ENCODE measurements at places on chromosomes 7 and 10. TPM values are rescaled to one million over a fixed set of nuclear protein-coding genes. Genes with fewer than 3 reads are reported as not detected.

GRCh38 chr10:70186090-70186489, 15.8 kb upstream of the SAR1A start:
- DNase-seq, result no peak

- no peak for DNase-seq
Observed at GRCh38 chr10:130799532-130799931, 512.0 kb downstream of the TCERG1L start.

DNA sequence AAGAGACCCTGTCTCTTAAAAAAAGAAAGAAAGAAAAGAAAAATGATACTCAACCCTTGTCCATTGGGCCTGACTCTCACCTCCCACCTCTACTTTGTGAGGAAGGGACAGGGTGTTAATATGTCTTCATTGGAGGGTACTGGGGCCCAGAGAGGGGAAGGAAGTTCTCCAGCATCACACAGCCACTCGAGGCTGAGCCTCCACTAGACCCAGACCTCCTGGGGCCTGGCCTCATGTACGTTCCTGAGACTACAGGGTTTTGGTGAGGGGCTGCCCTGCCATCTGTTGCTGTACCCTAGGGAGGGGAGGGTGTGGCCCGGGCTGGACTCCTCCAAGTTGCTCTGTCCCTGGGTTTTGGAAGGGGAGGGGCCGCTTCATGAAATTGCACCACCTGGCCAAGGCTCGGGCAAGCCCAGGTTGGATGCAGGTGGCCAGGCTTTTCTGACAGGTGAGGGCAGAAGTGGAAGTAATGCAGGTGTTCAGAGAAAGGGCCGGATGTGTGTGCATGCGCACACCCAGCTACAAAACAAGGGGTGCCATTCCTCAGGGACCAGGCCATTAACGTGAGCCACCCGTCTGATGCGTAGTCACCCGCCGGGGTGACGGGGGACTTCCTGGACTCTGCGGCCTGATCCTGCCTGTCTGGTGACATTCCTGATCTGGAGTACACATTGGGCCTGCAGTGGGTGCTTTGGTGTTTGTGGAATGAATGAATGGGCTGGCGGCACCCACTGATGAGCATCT, 21.7 kb downstream of the GTF2IRD1 start:
- no peak for DNase-seq

- peak; percentile 78 for DNase-seq
Observed at GRCh38 chr10:69449841-69450240, 1.4 kb upstream of the TSPAN15 start.

- DNase-seq, result no peak
Observed at GRCh38 chr7:107874605-107875446, 16.2 kb upstream of the DLD start.

- DNase-seq, result peak; percentile 73
Observed at GRCh38 chr10:126387041-126387921, 996 bp downstream of the ADAM12 start.

DNA sequence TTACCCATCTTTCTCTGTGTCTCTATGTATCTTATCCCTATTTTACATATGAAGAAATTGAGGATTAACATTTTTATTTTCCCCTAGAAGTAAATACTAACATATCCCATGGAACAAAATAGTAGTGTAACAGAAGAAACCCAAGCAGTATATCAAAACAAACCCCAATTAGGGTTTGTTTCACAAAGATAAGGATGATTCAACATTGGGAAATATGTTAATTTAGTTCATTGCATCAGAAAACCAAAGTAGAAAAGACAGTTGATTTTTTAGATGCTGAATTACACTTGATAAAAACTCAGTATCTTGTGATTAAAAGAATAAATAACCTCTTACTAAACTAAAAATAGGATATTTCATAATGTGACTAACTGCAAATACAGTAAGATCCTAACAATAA, 87.8 kb downstream of the GLCCI1 start:
- no peak for DNase-seq

- no peak for DNase-seq
Observed at GRCh38 chr10:17984056-17984455, 32.3 kb downstream of the SLC39A12 start.

GRCh38 chr10:4316161-4316810, 509.7 kb upstream of the AKR1E2 start:
- no peak for DNase-seq

DNA sequence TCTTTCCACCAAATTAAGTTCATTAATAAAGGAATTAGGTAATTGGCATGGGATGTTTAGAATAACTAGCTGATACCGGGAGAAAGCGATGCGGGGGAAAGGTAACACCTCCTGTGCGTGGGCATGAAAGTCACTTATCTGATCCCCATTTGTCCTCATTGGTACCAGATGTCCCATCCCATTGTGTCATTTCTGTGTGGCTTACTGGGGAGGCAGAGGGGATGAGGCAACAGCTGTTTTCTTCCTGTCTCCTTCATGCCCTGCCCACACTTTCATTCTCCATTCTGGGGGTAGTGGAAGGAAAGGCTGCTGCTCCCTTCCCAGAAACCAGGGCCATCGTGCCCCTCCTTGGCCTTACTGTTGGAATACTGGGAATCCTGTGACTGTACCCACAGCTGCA, 27.1 kb downstream of the EEPD1 start:
- no peak for DNase-seq

- no peak for DNase-seq
Observed at GRCh38 chr7:150736864-150737263, 354 bp upstream of the GIMAP5 start.

- DNase-seq, result peak; percentile 82
Observed at GRCh38 chr10:80453842-80454512, at the start of gene TSPAN14. TSPAN14 (plus strand) TSS chr10:80454310; CDS start chr10:80489234, 34,924 bp downstream.

DNA sequence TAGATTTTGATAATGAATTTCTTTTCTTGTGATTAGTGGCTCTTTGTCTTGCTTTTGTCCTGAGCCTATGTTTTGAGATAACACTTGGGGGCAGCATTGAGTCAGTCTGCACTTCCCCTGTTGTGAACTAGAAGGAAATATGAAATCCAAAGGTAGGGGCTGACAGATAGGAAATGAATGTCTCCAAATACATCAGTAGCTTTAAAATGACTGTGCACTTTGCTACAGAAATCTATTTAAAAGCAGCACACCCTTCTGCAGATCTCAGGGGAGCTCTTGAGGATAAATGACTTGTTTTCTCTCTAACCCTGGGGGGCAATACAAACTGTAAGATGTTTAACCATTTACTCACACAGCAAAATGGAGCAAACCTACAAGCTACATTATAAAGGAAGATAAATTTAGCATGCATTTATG, 176.0 kb upstream of the MYO3A start:
- DNase-seq, result peak; percentile 42

DNA sequence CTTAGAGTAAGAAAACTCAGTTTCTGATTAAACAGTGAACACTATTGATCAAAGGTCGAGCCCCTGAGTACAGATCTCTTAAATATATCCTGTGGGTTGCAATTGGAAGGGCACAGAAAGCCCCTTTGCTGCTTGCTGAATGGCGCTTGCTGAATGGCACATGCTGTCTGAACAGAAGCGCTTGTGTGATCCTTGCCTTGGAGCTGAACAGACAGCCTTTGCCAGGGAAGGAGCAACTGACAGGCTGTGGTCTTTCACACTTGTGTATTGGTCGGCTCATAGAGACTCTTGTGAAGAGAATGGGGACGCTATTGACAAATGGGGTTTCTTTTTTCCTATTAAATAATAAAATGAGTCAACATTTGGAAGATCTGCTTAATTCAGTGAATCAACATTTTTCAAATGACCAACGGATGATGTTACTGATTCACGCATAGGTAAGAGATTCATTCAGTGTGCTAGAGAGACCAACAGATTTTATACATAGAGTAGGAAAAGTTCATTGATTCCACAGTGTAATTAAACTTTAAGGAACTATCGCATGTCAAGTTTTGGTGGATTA, 99.4 kb upstream of the TNS3 start:
- DNase-seq, result no peak

Gene AKR1C1
- 1.9 TPM for total RNA-seq

DNA sequence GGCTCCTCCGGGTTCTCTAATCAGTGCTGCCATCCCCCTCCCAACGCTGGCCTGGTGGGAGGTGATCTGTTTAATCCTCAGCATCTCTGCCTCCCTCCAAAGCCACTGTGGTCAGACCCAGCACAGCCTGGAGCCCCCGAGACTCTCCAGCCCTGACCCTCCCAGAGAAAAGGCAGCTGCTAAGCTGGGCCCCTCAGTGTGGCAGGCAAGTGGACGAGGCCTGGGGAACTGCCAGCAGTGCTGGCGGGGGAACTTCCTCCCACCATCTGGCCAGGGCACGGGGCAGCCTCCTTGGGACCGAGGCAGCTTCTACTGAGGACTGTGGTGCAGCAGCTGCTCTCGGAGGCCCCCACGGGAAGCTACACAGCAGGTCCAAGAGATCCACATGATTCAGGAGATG, 51.1 kb downstream of the DPYSL4 start:
- no peak for DNase-seq

- DNase-seq, result no peak
Observed at GRCh38 chr10:58837826-58838225, 325.2 kb downstream of the BICC1 start.

DNA sequence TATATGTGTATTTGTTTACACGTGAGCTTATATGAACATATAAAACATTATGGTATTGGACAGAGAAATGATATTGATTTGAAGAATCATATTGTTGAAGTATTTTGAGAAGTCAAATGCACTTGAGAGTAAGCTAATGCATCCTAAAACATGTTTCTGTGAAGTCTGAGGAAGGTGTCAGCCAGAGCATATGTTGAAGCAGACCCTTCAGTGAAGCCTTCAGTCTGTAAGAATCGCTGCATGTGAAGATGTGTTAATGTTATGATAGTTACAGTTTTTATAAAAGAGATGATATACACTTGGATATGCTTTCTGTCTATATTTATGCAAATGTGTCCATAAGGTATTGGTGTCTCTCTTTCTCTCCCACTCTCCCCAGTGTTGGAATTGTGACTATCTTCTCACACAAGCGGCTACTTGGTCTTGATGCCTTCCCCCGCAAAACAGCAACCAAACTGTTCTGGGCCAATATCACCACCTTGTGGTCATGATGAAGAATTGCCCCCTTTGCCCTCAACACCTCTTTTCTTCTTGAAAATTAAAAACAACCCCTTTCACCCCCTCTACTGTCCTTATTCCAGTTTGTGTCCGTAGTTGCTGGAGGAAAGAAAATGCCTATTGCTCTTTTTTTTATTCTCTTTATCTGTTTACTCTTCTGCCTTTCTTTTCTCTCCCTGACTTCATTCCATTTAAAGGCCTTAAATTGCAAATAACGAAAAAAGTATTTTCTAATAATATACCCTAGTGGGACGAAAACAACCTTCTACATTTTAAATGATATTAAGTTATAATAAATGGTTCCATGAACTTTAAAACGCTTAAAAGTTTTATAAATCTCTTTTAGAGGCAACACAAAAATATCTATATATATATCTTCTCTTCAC, 64.9 kb downstream of the IKZF1 start:
- peak; percentile 50 for DNase-seq

DNA sequence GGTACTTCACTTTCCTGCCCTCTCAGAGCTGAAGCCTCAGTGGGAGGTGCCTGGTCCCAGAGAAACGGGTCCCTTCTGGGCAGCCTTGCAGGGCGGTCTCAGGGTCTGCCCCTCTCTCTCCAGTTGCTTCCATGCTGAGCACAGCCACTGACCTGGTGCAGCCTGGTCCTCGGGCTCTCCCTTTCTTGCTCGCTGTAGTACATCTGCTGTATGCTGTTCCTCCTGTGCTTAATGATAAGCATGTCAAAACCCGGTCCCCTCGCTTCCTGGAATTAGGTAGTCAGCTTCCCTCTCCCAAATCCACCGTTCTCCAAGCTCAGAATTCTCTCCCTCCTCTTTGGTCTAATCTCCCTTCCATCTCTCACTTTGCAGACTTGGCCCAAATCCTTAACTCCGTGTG, 11.0 kb upstream of the HPS1 start:
- DNase-seq, result no peak

- no peak for DNase-seq
Observed at GRCh38 chr10:57962839-57963238, 304.9 kb downstream of the IPMK start.

GRCh38 chr7:96949766-96950165, 55.6 kb upstream of the DLX6 start:
- DNase-seq, result no peak

- DNase-seq, result no peak
Observed at GRCh38 chr10:3435671-3436070, 263.1 kb upstream of the PITRM1 start.

DNA sequence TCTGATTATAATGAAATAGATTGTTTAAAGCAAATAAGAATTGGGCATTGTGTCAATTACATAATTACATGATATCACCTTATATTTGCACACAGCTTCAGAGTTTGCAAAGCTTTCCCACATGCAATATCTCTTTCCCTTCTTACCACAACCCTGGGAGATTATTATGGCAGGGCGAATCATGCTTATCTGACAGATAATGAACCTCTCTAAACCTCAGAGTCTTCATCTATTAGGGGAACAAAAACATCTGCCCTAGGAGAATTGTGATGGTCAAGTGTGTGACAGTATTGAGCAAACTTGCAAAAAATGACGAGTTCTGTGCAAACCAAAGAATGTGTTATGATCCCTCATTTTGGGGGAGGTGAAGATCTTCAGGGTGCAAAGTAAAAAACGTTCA, 90.0 kb downstream of the MYOF start:
- no peak for DNase-seq

Gene CACNA2D1
- total RNA-seq, result 36.2 TPM

Gene NKX1-2
- 15.3 TPM for total RNA-seq

GRCh38 chr7:23108995-23109394, 3.4 kb downstream of the KLHL7 start:
- DNase-seq, result no peak

DNA sequence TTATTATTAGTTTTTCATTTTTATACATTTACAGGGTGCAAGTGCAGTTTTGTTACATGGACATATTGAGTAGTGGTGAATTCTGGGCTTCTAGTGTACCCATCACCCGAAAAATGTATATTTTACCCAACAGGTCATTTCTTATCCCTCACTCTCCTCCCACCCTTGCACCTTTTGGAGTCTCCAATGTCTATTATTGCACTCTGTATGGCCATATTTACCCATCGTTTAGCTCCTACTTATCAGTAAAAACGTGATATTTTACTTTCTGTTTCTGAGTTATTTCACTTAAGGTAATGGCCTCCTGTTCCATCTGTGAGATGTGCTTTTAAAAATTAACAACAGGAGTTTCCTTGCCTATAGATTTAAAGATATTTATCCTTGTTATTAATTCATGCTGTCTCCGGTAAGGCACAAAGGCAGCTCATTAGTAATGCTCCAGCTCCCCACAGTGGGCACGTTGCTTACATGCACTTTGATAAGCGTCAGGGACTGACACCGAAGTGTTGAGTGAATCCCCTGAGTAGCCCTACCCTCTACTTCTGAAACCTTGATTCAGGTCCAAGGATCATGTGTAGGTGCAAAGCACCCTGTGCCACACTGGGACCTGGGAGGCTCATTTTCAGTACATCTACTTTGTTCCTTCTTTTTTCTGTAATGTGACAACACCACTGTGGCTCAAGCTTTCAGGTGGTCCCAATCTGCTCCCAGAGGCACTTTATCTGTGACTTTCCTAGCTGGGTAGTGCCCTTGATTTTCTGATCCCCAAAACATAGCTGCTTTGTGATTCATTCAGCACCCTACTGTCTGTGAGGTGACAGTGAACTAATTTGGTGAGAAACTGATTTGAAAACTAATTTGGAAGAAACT, 27.3 kb downstream of the HYAL4 start:
- DNase-seq, result peak; percentile 57

Gene GRID1
- 0.35 TPM for total RNA-seq

All from H9 (cell line).